Upper lobe of left lung (tissue), 6 donors: ENCODE measurements at places on chromosomes 7 and 10. TPM values are rescaled to one million over a fixed set of nuclear protein-coding genes. Genes with fewer than 3 reads are reported as not detected.

DNA sequence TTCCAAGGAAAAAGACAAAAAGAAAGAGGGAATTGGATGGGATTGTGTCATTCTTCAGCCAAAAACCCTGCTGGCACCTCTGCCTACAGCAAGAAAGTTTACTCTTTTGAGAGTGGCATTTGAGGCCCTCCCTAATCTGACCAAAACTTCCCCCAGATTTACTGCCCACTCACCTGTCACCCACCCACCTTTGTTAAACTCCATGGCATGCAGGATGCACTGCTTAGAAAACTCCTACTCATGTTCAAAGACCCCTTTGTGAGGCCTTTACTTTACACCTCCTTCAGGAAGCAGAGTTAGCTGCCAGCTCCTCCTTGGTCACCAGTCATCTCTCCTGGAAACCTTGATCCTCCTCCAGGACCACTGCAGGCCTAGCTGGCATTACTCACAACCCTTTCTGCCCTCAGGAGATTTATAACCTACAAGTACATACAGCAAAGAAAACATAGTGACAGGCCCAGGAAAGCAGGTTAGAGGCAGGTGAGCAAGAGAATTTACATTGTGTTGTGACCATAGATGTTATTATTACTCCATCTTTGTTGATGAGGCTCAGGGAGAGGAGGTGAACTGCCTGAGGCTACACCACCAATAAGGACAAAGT lies 10.3 kb upstream of the PLAC9 start:
- no peak overlapping the region for H3K27ac ChIP-seq
- DNase-seq, result no peak
- no peaks in the 10 kb centered on the region for H3K4me1 ChIP-seq
- H3K36me3 ChIP-seq, result no peaks in the 10 kb centered on the region
- no peaks in the 10 kb centered on the region for H3K27me3 ChIP-seq
- no peak overlapping the region for H3K4me3 ChIP-seq

DNA sequence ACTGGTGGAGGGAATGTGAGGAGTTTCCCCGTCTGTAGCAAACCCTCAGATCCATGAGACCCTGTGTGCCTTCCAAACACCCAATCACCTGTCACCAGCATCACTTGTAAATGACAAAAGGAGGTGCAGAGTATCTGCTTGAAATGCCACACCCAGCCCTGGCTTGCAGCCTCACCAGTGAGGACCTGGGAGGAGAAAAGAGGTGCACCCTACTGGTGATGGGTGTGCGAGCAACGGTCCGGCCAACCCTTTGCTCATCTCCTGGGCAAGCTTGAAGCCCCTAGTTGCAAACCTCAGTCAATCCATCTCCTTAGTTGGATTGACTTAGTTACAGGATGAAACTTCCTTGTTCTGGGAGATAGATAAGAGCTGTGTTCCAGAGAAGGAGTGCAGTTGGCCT lies 62.4 kb upstream of the WAPL start:
- no peaks in the 10 kb centered on the region for H3K27me3 ChIP-seq
- no peak overlapping the region for H3K27ac ChIP-seq
- H3K4me3 ChIP-seq, result no peak overlapping the region

- H3K4me3 ChIP-seq, result no peak overlapping the region
- H3K4me1 ChIP-seq, result no peaks in the 10 kb centered on the region
- H3K36me3 ChIP-seq, result no peaks in the 10 kb centered on the region
- no peaks in the 10 kb centered on the region for H3K27me3 ChIP-seq
Measured at GRCh38 chr10:15745751-15746150, 26.0 kb upstream of the ITGA8 start.

GRCh38 chr7:15007507-15007906 lies 105.0 kb upstream of the DGKB start:
- H3K36me3 ChIP-seq, result no peaks in the 10 kb centered on the region
- no peaks in the 10 kb centered on the region for H3K27me3 ChIP-seq
- DNase-seq, result no peak

GRCh38 chr10:120455004-120455403 lies 2.0 kb upstream of the PLPP4 start:
- no peaks in the 10 kb centered on the region for H3K36me3 ChIP-seq
- no peak overlapping the region for H3K27ac ChIP-seq
- H3K27me3 ChIP-seq, result peaks cover 15% of the 10 kb centered on the region

DNA sequence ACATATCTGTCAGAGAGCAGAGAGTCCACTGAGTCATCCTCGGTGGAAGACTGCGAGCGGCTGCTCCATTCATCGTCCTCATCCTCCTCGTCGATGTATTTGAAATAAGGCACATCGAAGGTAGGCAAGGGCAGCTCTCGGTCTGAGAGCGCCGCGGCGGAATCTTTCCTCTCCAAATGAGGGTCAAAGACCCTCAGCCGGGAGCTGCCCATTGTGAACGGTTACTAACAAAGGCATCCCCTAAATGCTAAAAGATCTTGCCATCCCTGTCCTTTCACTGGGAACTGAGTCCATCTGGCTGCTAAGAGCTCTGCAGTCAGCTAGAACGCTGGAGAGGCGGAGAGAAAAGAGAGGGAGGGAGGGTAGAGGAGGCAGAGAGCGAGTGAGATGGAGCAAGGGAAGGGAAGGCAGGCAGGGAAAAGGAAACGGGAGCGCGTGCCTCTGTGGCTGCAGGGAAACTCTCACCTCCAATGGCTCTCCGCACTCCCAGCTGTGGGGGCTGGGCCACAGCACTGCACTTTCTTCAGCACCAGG lies 163.4 kb downstream of the RAPGEF5 start:
- peaks cover 5% of the 10 kb centered on the region for H3K4me1 ChIP-seq
- H3K27ac ChIP-seq, result no peak overlapping the region
- peaks cover 14% of the 10 kb centered on the region for H3K36me3 ChIP-seq
- H3K4me3 ChIP-seq, result no peak overlapping the region
- H3K27me3 ChIP-seq, result no peaks in the 10 kb centered on the region

DNA sequence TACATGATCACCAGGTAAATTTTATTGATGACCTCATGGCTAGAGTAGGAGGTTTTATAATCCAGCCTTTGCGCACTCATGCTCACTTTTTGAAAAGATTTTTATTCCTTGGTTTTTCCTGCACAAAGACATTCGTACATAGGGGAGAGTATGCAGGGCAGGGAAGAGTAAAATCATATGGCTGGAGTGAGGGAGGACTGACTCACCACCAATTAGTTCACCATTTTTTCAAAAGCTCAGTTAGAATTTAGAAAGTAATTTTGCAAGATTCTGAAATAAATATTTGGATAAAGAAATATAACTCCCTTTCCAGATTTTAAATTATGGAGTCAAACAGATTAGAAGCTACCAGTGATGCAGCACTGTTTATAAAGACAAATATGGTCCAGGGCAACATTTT lies 111.9 kb downstream of the SEMA3D start:
- no peak overlapping the region for H3K27ac ChIP-seq
- DNase-seq, result no peak
- H3K36me3 ChIP-seq, result no peaks in the 10 kb centered on the region
- no peak overlapping the region for H3K4me3 ChIP-seq
- H3K4me1 ChIP-seq, result no peaks in the 10 kb centered on the region

DNA sequence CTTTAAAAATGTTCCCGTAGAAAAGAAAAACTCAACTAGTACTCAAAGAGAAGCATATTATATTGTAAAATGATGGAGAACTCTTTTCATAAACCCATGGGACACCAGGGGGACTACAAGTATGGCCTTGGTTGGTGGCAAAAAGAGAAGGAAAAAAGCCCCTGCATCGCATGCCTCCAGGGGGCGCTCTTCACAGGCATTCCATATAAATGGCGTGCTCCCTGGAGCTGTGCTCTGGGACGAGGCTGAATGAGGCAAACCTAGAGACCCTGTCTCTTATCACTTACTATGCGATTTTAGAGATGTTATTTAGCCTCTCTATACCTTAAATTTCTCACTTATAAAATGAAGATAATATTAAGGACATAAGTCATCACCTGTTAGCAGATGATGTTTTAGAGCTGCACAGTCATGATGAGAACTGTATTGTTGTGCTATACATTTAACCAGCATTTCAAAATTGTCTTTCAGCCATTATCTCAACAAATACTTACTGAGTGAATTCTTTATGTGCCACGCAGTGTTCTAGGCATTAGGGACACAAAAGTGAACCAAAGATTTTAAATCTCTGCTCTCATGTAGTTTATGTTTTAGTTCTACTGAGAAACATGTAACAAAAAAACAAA lies 105.8 kb downstream of the ARHGAP21 start:
- H3K4me3 ChIP-seq, result no peak overlapping the region
- no peaks in the 10 kb centered on the region for H3K36me3 ChIP-seq
- no peaks in the 10 kb centered on the region for H3K4me1 ChIP-seq
- H3K27me3 ChIP-seq, result no peaks in the 10 kb centered on the region

Gene GAD2
- total RNA-seq, result not detected

Gene TWIST1
- total RNA-seq, result 0.77 TPM

Gene ZC3HAV1L
- total RNA-seq, result 7.8 TPM

Gene NKX2-3
- total RNA-seq, result not detected

Gene ADCY1
- total RNA-seq, result 1.1 TPM
